ENCODE measurements at places on chromosomes 4 and X.

DNA sequence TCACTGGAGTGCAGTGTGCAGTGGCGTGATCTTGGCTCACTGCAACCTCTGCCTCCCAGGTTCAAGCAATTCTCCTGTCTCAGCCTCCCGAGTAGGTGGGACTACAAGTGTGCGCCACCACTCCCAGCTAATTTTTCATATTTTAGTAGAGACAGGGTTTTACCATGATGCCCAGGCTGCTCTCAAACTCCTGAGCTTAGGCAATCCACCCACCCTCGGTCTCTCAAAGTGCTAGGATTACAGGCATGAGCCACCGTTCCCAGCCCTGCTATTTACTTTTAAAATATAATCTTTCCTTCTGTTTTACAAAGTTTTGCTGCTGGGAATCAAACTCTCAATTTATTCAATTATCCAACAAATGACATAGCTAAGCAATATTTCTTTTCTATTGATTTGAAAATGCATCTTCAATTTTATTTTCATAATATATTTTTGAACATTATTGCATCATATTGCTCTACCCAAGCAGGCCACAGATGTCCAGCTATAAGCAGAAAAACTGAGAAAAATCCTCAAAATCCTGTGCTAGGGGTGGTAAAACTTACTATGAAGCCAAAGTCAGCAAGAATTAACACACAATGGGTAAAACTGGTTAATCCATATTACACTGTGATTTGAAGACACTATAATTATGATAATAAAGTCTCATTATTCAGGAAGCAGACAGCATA, 5.2 kb downstream of the TIFA start:
- no peak for DNase-seq

GRCh38 chr4:81398379-81398778, 73.3 kb downstream of the RASGEF1B start:
- DNase-seq: no peak

- no peak for DNase-seq
Measured at GRCh38 chrX:135200297-135200696, 29.1 kb upstream of the CT55 start.

DNA sequence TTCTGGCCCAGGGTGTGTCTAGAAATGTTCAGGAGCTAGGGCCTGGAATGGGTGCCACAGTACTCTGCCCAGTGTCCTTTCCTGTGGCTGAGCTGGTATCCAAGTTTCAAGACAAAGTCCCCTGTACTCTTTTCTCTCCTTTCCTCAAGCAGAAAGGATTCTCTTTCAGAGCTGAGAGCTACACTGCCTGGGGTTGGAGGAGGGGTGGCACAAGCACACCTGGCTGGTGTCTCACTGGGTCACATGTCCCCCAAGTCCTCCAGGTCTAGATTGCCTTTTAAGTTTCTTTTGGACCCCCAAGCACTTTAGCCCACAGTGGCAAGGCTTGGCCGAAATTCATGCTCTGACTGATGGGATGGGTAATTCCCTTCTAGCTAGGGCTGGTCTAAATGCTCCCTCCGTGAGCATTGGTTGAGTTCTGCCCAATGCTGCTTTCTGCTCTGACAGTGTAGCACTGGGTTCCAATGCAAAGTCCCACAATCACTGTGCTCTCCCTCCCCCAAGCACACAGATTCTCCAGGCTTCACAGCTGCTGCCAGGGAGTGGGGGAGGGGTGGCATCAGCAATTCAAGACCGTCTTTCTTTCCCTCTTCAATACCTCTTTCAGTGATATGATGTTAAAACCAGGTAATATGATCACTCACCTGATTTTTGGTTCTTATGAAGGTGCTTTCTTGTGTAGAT, 47.8 kb downstream of the BEX3 start:
- DNase-seq: no peak

- no peak for DNase-seq
Measured at GRCh38 chrX:70754169-70754848, 154.2 kb downstream of the TEX11 start.

Measured in stimulated activated CD8-positive, alpha-beta memory T cell treated with anti-CD3 and anti-CD28 coated beads, Interleukin-15, amount 100 ng/mL, for 24 hours (primary cell).